HepG2 (cell line): ENCODE measurements at places on chromosomes 2 and 18. TPM values are rescaled to one million over a fixed set of nuclear protein-coding genes. Genes with fewer than 3 reads are reported as not detected.

The NT5DC4 gene
- polyA plus RNA-seq, result 0.04 and 0.07 TPM in 2 replicates

The AMER3 gene
- not detected in 2 replicates for polyA plus RNA-seq

The CRYGD gene
- not detected in 2 replicates for polyA plus RNA-seq

The TTN gene
- under 0.01 TPM in 1 of 2 replicates, not detected in the other for polyA plus RNA-seq

The RBKS gene
- 7.8 and 8.3 TPM in 2 replicates for polyA plus RNA-seq

The TRIM43B gene
- polyA plus RNA-seq, result not detected in 2 replicates
